AG09319 (cell line): ENCODE measurements at places on chromosomes 12 and 14.

GRCh38 chr12:55996715-55997534, at the start of gene SUOX:
Gene SUOX, plus strand, starts transcription at chr12:55997276. Its CDS starts 4,946 bp downstream, at chr12:56002222.
- DNase-seq, result peak; percentile 88

- DNase-seq, result no peak
These were observed 87.1 kb downstream of the PRKCH start for GRCh38 chr14:61408498-61408897.

- peak; percentile 99 for DNase-seq
These were observed at the start of the genes ORMDL2 and SARNP for GRCh38 chr12:55817345-55818139. Gene ORMDL2, plus strand, starts transcription at chr12:55818041. Its CDS starts 959 bp downstream, at chr12:55819000. Gene SARNP, minus strand, starts transcription at chr12:55817724. Its CDS starts 23 bp downstream, at chr12:55817701.

- peak; percentile 83 for DNase-seq
These were observed 24.6 kb downstream of the PLXNC1 start for GRCh38 chr12:94172973-94173372.

GRCh38 chr14:92416544-92416943, 93.6 kb downstream of the SLC24A4 start:
- no peak for DNase-seq

DNA sequence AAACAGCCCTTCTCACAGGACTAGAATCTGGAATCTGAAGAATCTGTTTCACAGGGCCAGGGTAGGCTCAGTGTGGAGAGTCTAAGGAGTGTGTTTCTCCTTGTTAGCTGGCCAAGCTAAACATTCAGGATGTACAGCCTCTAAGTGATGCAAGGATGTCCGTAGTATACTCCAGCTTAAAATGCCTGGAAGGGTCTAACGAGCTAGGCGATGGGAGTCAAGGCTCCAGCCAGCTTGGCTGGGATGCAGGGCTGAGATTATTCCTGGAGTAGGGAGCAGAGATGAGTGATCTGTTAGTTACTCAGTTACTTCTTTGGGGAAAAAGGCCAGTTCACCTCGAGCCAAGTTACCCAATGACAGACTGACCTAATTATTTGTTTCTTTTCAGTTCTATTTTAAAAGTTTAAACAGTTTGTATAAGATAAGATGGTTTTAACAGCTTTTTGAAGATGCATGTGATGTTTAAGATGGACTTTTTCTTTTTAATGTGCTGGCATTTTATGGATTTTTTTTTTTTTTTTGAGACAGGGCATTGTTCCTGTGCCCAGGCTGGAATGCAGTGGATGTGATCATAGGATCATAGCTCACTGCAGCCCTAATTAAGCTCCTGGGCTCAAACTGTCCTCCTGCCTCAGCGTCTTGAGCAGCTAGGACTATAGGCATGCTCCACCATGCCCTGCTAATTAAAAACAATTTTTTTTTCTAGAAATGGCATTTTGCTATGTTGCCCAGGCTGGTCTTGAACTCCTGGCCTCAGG, 41.1 kb downstream of the SYNE2 start:
- peak; percentile 72 for DNase-seq

- DNase-seq, result no peak
These were observed 30.7 kb downstream of the NOC4L start for GRCh38 chr12:132174839-132175490.

GRCh38 chr12:102347811-102348210, 132.6 kb downstream of the IGF1 start:
- no peak for DNase-seq

- DNase-seq, result no peak
These were observed 764.5 kb downstream of the TMTC2 start for GRCh38 chr12:83451189-83451588.

- DNase-seq, result no peak
These were observed 110.0 kb downstream of the CCDC60 start for GRCh38 chr12:119444462-119445044.

DNA sequence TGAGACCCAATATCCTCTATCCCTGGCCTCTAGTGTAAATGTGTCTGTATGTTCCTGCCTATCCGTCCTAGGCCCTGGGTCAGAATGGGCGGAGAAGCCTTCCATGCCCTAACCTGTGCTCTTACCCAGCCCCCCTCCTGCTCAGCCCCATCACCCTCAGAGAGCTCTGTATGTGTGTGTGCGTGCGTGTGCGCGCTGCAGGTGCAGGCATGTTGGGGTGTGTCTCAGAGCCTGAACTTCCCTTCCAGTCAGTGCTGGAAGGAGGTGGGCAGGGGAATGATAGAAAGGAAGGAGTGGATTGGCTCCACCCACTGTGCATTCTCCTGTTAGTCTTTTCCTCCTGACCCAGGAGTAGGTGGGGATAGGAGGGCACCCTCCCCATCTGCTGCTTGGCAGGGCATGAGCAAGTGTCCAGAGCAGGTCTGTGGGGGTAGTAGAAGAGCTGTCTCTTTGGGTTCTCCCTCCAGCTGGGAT, 7.2 kb downstream of the NAB2 start:
- DNase-seq, result no peak

GRCh38 chr12:88763536-88764100, 183.3 kb upstream of the KITLG start:
- no peak for DNase-seq

GRCh38 chr14:100535287-100536120, 51.7 kb downstream of the BEGAIN start:
- no peak for DNase-seq

DNA sequence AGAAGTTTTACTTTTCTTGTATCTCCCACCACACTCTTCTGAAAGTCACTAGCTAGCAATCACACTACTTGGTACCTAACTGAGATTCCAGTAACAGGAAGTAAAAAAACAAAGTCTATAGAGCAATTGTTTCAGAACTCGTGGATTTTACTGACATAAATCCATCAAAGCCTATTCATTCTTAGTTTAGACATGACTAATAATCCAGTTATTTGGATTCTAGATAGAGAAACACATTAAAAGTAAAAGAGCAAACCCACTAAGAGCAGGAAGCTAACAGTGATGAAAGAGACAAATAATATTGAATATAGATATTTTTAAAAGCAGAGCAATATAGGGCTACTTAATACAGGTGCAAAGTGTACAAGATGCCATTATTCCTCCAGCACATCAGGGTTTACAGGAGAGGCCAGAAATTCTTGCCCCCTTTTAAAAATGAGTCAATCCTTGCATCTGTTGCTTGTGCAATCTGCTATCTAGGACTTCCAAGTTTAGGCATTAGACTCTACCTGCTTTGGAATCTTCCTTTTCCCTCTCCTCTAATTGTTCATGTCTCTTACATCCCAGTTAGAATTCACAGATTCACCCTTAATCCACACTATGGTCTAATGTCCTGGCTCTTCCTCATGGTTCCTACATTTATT, 6.0 kb downstream of the HEATR5A start:
- no peak for DNase-seq

GRCh38 chr14:101469382-101470247, 91.7 kb upstream of the DIO3 start:
- DNase-seq, result no peak

DNA sequence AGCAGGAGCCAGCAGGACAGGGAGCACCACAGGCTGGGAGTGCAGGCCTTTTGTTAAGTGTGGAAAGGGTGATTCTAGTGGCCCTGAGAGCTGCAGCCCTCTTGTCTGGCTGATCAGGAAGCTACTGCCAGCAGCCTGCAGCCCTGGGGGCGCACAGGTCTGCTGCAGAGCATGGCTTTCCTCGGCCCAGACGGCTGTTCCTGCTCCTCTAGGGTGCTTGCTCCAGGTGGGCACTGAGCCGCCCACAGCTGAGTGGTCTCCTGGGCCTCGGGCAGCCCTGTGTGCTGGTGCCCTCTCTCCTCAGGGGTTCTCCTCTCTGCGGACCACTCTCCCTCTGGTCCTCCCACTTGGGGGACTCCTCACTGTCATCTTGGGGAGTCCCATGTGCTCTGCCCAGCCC, 18.9 kb downstream of the CCDC88C start:
- no peak for DNase-seq

DNA sequence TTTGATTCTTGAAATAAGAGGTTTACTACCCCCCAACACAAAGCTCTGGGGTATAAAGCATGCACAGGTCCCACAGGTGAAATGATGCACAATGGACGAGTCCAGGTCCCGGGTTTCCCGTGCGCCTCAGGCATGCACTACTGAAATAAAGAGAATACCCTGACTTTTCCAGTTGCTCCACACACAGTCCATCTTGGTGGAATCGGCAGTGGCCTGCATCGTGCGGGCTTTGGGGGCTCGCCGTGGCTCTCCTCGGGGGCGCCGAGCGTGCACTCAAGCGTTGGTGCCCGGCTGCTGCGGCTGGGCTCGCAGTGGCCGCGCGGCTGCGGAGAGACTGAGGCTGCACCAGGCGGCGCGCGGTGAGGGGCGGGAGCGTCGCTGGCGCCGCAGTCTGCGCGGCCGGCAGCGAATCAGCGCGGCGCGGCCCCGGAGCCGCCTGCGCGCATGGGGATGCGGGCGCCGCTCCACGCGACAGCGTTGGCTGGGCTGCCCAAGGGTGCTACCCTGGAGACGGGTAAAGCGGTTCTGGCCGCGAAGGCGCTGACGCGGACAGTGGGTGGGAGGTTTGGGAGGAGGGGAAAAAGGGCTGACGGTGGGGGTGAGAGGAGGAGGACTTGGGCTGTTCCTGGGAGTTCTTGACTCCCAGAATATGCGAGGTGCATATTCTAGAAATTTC, 53.8 kb upstream of the CCDC175 start:
- no peak for DNase-seq

- DNase-seq, result no peak
These were observed 137.1 kb downstream of the MON2 start for GRCh38 chr12:62603811-62604098.

DNA sequence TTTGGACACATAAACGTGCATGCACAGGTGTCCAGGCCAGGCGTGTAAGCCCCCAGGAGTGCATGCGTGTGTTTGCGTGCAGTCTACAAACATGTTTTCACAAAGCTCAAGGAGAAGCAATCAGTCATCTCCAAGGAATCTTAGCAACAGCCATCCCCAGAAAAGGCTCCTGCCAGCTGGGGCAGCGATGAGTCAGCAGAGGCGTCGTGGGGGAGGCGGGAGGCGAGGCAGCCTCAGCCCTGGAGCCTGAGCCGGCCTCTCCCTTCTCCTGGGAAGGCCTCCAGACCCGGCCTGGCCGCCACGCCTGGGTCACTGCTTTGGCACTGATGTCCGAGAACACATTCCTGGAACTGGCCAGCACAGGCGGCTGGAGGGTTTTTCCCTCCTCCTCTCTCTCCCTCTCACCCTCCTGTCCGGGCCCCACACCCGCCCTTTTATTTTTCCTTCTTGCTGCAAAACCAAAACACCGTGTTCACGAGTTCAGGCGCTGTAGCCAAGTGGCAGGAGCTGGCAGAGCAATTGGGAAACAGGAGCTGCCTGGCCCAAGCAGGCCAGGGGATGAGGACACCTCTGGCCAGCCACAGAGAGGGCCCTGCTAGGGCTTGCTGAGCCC, 92.7 kb downstream of the LRRC74A start:
- peak; percentile 99 for DNase-seq

- peak; percentile 77 for DNase-seq
These were observed 7.0 kb upstream of the BDKRB1 start for GRCh38 chr14:96249029-96249428.

GRCh38 chr12:32197421-32197820, 90.8 kb downstream of the BICD1 start:
- DNase-seq, result no peak

DNA sequence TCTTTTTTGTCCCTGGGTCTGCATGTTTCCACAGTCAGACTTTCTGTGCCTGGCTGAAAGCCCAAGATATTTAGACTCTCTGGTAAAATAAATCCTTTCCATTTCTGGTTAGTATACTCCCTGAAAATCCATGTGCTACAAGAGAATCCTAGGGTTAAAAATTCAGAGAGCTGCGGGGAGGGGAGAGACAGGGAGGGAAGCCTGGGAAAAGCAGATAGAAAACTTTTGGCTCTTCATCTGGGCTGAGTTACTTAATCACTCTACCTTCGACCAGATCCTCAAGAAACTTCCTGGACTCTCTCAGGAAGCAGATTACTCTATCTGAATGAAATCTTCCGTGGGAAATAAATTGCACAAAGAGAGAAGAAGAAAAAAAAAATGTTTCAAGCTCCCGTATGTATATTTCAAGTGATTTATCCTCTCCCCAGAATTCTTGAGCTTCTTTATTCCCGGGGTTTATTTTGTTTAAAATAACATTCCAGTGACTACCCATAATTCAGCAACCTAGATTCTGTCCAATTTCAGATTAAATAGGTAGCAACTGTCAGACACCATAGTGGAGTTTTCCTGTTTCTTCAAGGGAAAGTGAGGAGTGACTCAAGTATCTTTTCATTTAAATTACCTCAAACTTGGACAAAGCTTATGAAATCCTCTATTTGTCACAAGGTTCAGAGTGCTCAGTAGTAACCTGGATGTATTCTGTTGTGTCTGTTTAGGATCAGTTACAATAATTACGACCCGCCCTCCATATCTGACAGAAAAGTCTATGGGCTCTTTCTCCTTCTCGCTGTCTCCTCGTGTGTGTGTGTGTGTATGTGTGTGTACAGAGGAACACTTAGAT, 163.7 kb downstream of the MYRFL start:
- peak; percentile 22 for DNase-seq

DNA sequence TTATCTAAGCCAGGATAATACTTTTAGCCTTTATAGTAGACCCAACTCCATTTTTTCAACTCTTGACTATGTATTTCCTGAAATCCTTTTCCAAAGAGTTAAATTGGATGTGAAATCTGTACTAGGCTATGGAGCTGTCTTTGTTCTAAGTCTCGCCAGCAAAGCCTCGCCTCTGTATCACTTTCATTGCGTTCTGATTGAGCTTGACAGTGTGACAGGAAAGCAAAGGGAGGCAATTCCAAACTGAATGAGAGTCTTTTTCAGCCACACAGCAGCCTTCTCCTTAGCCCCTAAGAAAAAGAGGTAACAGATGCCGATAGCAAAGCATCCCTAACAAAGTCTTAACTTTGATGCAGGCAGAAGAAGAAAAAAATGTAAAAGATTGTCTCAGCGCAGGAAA, 154.6 kb upstream of the OTX2 start:
- no peak for DNase-seq

- DNase-seq, result no peak
These were observed 47.8 kb downstream of the GOLGA5 start for GRCh38 chr14:92841930-92842329.

DNA sequence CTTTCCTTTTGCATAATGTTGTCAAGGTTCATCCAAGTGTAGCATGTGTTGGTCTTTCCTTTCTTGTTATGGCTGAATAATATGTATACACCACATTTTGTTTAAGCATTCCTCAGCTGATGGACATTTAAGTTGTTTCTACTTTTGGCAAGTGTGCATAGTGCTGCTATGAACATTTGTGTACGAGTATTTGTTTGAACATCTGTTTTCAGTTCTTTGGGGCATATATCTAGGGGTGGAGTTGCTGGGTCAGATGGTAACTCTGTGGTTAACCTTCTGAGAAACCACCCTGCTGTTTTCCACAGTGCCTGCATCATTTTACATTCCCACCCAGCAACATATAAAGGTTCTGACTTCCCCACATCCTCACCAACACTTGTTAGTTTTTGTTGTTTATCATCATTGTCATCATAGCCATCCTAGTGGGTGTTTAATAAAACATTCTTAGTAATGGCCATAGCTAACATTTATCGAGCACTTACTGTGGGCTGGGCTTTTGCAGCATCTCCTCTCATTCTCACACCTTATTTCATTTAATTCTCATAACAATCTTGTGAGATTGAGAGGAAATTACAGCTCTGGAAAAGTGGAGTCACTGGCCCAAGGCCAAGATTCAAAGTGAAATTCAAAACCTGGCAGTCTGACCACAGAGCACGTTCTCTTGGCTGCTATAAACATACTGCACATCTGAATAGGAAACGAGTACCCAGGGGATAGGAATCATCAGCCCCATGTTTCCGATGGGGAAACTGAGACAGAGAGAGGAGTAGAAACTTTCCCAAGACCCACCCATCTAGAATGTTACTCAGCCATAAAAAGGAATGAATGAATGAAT, 193.6 kb downstream of the KSR2 start:
- DNase-seq, result peak; percentile 11

- no peak for DNase-seq
These were observed 80.8 kb downstream of the C14orf132 start for GRCh38 chr14:96119947-96120346.
